ENCODE measurements at places on chromosomes 3 and 15. TPM values are rescaled to one million over a fixed set of nuclear protein-coding genes. Genes with fewer than 3 reads are reported as not detected.

DNA sequence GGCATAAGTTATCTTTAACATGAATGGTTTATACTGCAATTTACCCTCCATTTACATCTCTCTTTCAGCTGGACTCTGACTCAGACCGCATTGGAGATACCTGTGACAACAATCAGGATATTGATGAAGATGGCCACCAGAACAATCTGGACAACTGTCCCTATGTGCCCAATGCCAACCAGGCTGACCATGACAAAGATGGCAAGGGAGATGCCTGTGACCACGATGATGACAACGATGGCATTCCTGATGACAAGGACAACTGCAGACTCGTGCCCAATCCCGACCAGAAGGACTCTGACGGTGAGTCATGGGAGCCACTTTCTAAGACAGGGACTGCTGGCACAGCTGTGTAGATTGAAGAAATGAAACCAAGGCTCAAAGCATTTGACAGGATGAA, 11.6 kb downstream of the THBS1 start:
- DNase-seq = no peak

DNA sequence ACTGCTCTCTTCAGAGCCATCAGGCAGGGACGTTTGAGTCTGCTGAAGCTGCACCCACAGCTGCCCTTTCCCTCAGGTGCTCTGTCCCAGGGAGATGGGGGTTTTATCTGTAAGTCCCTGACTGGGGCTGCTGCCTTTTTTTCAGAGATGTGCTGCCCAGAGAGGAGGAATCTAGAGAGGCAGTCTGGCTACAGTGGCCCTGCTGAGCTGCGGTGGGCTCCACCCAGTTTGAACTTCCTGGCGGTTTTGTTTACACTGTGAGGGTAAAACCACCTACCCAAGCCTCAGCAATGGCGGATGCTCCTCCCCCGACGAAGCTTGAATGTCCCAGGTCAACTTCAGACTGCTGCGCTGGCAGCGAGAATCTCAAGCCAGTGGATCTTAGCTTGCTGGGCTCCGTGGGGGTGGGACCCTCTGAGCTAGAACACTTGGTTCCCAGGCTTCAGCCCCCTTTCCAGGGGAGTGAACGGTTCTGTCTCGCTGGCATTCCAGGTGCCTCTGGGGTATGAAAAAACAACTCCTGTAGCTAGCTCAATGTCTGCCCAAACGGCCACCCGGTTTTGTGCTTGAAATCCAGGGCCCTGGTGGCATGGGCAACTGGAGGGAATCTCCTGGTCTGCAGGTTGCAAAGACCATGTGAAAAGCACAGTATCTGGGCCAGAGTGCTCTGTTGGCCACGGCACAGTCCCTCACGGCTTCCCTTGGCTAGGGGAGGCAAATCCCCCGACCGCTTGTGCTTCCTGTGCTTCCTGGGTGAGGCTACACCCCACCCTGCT, 21.1 kb upstream of the ST6GAL1 start:
- peak; percentile 43 for DNase-seq

DNA sequence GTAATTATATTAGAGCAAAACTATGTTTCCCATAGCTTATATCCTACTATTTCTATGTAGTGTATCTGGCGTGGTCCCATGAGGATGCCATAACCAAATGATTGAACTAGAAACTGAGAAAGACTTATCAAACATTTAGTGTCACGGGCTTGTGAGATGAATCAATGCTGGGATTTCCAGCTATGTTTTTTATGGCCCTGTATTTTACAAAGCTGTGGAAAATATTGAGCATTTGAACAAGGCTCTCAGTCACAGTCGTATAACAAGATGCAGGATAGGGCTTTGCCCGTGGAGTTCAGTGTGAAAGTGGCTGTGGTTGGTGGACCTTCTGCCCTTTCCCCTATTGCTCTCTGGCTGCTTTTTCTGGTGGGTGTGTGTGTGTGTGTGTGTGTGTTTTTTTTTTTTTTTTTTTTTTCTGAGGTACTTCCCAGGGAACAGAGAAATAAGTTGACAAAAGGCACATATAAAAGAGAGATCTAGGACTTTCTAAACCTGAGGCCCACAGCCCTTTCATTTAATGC, 60.7 kb downstream of the CACNA1D start:
- DNase-seq = no peak

GRCh38 chr3:118792191-118792590, 242.5 kb downstream of the IGSF11 start:
- DNase-seq = no peak

- no peak for DNase-seq
These were observed 121.6 kb upstream of the VEPH1 start for GRCh38 chr3:157624801-157625200.

GRCh38 chr3:13294442-13295351, 125.4 kb downstream of the NUP210 start:
- no peak for DNase-seq

DNA sequence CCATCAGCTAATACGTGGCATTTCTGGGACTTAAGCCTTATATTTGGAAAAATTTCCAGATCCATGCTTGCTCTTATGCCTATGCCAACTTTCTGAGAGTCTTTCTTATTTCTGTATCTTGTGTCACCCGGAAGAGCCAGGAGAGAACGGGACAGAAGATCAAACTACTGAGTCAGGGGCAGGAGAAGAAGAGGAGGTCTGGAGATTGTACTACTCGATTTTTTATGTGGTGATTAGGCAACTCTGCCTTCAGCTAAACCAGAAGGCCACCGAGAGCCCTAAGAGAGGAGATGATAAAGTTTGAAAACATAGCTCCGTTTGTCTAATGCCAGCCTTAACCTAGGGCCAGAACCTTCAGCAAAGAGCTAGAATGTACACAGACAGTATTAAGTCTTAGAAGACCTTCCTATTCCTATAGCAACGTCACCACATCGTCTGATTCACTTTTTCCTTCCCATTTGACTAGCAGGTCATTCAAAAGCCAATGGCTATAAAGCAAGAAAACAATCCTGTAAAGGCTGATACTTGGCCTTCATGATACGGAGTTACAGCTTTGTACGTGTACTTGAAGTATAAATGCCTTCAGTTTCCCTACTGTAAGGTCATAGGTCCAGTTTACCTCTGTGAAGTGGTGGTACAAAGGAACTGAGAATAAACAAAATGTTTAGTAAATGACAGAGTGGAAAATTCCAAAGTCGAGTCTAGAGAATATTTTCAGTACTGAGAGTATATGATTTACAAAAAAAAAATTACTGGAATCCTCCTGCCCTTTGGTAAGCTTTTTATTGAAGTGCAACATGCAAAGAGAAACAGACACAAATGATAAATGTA, 96.1 kb upstream of the ICE2 start:
- DNase-seq = no peak

DNA sequence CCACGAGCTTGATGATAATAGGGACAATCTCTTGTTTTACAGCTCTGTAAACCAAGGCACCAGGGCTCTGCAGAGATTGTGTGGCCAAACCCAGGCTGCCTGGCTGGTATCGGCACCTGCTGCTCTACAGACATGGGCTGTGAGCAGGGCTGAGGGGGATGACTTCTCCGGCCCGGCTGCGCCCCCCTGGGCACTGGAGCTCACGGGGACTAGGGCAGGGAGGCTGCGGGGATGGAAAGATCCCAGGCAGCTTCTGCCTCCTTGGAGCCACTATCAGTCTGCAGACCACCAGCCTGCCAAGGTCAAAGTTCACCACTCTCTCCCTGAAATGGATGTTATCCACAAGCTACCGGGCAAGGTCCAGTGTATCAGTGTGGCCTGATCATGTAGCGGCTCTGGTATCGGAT, 22.0 kb upstream of the PIGZ start:
- no peak for DNase-seq

DNA sequence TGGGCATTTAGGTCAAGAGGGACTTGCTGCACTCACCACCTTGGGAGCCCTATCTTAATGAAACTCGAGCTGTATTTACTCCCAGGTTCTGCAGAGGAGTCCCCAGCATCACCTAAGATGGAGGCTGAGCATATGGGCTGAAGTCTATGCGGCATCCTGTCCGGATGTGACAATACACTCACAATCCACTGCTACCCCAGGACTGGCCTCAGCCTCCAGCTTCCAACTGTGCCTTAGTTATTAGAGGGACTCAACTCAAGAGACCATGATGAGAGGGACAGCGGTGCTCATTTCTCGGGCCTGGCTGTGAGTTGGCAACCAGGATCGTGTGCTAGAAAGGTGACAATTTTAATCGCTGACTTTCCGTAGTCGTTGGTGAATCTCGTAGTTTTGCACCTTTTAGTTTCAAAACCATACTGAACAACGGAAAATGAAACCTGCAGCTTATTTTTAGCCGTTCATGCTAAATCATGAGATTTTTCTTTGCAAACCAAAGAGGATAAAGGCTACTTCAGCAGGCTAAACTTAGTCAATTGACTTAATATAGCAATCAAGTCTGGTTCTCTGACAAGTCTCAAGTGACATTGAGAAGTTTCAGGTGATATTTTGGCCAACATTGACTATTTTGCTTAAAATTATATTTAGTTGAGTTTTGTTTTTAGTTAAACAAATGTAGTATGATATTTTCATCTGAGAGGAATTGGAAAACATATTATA, 11.1 kb downstream of the ZBTB38 start:
- DNase-seq = no peak

DNA sequence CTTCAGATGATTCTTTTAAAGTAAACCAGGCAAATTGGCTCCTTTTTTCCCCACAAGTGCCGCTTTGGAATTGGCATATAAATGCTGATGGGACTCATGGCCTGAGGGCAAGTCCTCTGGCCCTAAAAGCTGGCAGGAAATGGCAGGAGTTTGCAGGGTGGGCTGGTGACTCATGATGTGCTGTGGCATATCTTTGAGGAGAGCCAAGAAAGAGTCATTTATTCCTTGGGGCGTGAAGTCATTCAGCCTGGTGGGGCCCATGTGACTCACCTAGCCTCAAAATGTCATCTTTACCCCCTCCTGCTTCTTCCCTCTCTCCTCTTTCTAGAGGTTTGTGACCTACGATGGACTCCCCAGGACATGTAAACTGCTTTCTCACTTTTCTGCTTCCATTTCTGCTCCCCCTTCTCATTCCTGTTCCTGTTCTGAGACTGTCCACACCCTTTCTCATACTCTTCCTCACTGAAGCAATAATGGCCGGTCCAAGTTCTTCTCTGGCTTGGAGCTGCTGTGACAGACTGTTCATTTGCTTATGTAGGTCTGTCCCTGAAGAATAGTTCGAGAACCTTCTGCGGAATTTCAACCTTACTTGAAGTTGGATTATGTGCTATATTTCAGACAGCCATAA, 326.1 kb downstream of the SATB1 start:
- DNase-seq = peak; percentile 40

- DNase-seq = no peak
These were observed 16.0 kb downstream of the H1-8 start for GRCh38 chr3:129558772-129559564.

- DNase-seq = no peak
These were observed 108.9 kb downstream of the RPL22L1 start for GRCh38 chr3:170761103-170761502.

GRCh38 chr3:72550582-72551262, 297.5 kb downstream of the SHQ1 start:
- no peak for DNase-seq

DNA sequence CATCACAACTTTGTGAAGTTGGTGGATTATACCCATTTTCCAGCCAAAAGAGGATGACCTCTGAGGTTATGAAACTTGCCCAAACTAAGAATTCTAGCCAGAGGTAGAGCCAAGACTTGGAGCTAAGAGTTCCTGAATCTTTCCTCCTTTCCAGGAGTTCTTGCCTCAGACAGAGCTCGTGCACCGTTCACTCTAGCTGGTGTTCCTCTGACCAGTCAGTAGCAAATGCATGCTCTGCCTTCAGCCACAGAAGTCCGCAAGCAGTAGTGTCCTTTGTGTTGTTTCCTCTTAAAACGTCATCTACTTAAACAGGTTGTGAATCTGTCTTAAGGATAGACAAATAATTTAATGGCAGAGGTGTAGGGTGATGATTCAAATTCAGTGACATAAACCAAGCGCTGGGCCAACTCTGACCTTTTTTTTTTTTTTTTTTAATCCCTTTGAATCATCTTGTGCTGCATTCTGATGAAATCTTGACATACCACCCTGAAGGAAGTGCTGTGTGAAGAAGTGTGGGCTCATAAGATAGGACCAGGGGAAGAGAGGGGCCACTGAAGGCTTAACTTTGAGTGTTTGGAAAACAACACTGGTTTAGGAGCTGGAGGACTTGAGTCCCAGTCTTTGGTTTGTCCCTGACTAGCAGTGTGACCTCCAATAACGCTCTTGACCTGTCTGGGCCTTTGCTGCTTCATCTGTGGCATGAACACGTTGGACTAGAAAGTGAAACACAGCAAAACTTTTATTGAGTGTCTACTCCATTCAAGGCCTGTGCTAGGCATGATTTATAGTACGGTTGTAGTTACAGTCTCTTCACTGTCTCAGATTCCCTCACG, 53.4 kb downstream of the ITPR1 start:
- peak; percentile 70 for DNase-seq

DNA sequence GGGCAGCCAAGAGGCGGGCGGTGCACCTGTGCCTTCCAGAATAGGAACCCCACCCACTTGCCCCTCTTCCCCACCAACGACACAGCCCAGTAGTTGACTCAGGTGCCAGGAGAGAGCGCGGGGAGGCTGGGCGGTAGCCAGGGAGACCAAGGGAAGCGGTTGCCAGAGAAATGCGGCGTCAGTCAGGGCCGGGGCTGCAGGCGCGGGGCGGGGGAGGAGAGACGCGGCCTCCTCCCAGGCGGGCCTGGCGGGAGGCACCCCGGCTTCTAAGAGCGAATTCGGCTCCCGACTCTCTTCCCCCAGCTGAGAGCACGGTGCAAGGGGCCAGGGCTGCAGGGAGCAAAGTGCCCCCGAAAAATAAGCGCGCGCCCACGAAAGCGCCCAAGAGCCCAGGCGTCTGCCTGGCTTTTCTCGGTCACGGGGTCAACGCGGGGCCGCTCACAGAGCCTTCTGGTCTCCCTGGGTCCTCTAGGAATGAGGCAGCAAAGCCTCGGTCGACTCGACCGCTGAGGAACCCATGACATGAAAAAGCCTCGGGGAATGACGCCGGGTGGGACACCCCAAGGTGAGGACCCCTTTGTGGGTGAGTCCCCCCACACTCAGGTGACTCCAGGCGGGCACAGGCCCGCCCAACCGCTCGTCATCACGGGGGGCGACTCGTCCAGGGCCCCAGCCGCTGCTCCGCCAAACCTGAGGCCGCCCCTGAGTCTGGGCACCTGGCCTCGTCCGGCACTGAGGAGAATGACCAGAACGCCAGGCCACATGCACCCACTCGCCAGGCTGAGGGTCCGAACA, 716 bp downstream of the CPEB1 start:
- DNase-seq = peak; percentile 22

DNA sequence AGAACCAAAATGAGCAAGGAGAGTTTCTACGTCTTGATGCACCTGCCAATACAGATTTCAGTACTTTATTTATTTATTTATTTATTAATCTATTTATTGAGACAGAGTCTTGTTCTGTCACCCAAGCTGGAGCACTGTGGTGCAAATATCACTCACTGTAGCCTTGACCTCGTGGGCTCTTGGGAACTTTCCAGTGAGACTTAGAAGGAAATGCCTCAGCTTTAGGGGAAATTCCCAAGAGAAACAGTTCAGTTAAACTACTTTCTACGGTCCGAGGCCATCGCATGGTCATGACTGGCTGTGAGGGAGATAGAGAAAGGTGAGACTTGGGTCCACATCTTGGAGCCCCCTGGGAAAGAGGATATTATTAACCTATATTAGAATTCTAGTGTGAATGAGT, 47.0 kb upstream of the HERC1 start:
- DNase-seq = no peak

Gene PDCD10
- 20.5 TPM for total RNA-seq

Gene ZNF501
- total RNA-seq = 3.5 TPM

Gene SETD2
- total RNA-seq = 24.2 TPM

Gene ILDR1
- 0.54 TPM for total RNA-seq

Gene XXYLT1
- 29.4 TPM for total RNA-seq

Gene ARHGAP31
- 2.4 TPM for total RNA-seq

Gene SNX22
- 1.1 TPM for total RNA-seq

All from hematopoietic multipotent progenitor cell (in vitro differentiated cells).